GM23248 (cell line): ENCODE measurements at places on chromosomes 3 and 15. TPM values are rescaled to one million over a fixed set of nuclear protein-coding genes. Genes with fewer than 3 reads are reported as not detected.

DNA sequence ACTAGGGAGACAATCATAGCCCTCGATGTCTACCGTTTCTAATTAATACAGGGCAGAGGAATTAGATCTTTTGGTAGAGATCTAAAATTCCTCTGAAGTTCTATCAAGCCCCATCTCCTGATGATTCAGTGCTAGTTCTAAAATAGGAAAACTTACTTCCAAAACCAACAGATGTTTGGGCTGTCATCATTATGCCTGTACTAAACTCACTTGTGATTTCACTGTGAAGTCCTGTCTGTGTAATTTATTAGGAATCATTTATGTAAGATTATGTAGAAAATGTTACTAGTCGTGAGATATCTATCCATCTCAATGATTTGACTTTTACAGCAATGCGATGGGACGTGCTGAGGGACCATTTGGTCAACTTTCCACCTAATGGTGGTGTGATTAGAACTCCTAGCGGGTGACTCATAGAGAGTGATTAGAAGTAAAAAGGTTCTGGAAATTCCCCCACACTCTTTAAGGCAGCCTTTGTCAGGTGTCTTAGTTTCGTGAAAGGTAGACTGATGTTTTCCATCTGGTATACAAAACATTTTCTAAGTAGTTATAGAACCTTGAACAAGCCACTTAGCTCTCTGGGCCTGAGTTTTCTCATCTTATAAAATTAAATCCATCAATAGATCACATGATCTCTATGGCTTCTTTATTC is 34.2 kb downstream of the LIPC start:
- no peaks in the 10 kb centered on the region for H3K36me3 ChIP-seq
- no peaks in the 10 kb centered on the region for H3K27me3 ChIP-seq
- no peak overlapping the region for H3K4me3 ChIP-seq
- H3K4me1 ChIP-seq: peaks cover 27% of the 10 kb centered on the region

GRCh38 chr3:190167936-190168680 is 47.4 kb upstream of the P3H2 start:
- H3K27me3 ChIP-seq: no peaks in the 10 kb centered on the region
- no peak overlapping the region for H3K27ac ChIP-seq
- H3K4me1 ChIP-seq: peaks cover 9% of the 10 kb centered on the region
- no peak for DNase-seq
- H3K4me3 ChIP-seq: no peak overlapping the region

DNA sequence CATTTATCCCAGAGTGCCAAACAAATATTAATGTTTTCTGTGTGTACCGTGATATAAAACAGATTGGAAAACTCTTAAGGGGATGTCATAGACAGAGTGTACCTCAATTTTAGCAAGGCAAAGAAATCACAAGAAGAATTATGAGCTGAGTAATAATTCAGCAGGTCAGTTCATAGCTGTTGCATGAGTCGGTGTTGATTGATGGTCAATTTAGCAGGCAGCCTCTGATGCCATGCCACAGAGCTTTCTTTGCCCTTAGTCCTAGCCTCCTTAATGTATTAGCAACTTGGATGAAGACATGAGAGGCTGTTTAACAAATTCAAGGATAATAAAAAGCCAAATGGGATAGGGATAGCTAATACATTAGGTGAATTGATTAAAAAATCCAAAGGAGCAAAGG is 6.8 kb downstream of the SLC35A5 start:
- no peaks in the 10 kb centered on the region for H3K27me3 ChIP-seq
- peaks cover 18% of the 10 kb centered on the region; the same call in 1 of the 2 replicates for H3K36me3 ChIP-seq
- no peak overlapping the region for H3K27ac ChIP-seq

Gene GABRG3
- polyA plus RNA-seq: not detected in 2 replicates

- peak overlapping the region; percentile 92 for H3K27ac ChIP-seq
- H3K4me3 ChIP-seq: peak overlapping the region; percentile 39
- no peaks in the 10 kb centered on the region for H3K27me3 ChIP-seq
- no peaks in the 10 kb centered on the region for H3K36me3 ChIP-seq
- peak; percentile 96 for DNase-seq
- H3K4me1 ChIP-seq: peaks cover 33% of the 10 kb centered on the region
These were observed 130.8 kb downstream of the CPNE4 start for GRCh38 chr3:131903988-131904415.

DNA sequence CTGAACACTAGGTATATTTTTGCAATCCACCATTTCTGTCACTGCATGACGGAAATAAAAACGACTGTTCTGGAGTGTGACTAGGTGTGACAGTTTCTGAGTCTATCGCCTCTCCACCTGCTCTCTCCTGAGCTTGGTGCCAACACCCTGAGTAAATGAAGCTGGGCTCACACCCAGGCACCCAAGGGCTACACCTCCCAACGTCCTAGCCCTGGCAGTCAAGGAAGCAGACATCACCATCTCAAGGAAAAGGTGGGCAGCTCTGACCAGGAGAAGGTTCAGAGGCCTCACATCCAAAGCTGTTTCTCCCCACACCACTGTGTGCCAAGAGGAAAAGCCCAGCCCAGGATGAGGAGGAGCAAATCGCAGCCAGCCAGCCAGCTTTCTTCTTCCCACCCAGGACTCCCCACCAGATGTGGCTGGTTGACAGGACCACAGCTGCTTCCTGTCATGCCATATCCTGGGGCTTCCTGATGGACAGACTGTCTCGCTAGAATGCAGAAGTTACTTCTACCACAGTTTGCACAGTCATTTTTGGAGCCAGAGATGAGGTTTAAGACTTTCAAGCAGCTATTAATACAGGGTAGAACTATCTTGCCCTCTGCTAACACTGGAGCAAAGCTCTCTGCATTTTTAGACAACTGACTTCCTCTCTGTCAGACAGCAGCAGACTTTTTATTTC is 3.3 kb downstream of the SCAMP2 start:
- peak; percentile 29 for DNase-seq
- H3K27me3 ChIP-seq: no peaks in the 10 kb centered on the region

GRCh38 chr3:169813757-169814517 is 1.2 kb upstream of the LRRC34 start:
- peak; percentile 60 for DNase-seq
- no peaks in the 10 kb centered on the region for H3K27me3 ChIP-seq
- peak overlapping the region; percentile 73 for H3K4me3 ChIP-seq
- H3K27ac ChIP-seq: no peak overlapping the region
- no peaks in the 10 kb centered on the region for H3K36me3 ChIP-seq

GRCh38 chr3:183807209-183807728 is 18.1 kb downstream of the MAP6D1 start:
- no peaks in the 10 kb centered on the region for H3K27me3 ChIP-seq
- peaks cover 60% of the 10 kb centered on the region for H3K36me3 ChIP-seq
- no peak overlapping the region for H3K27ac ChIP-seq

- H3K27ac ChIP-seq: peak overlapping the region; percentile 25; the same call in 1 of the 2 replicates
- no peaks in the 10 kb centered on the region for H3K27me3 ChIP-seq
- no peak overlapping the region for H3K4me3 ChIP-seq
- peaks cover 8% of the 10 kb centered on the region; the same call in 1 of the 2 replicates for H3K4me1 ChIP-seq
These were observed 29.9 kb downstream of the CHSY1 start for GRCh38 chr15:101221902-101222301.
